ENCODE measurements at places on chromosomes 4 and X.
A peak's percentile ranks its signal among the peaks of the same experiment; 100 is the strongest.

GRCh38 chrX:70324326-70324725 is 34.4 kb downstream of the KIF4A start:
- no peak for DNase-seq

GRCh38 chr4:6367371-6367851 is 97.8 kb downstream of the WFS1 start:
- no peak for DNase-seq

- DNase-seq: no peak
These were observed 244.5 kb upstream of the SPANXN1 start for GRCh38 chrX:145002771-145003170.

- DNase-seq: peak; percentile 25
These were observed 472.7 kb upstream of the DIAPH2 start for GRCh38 chrX:96211953-96212352.

DNA sequence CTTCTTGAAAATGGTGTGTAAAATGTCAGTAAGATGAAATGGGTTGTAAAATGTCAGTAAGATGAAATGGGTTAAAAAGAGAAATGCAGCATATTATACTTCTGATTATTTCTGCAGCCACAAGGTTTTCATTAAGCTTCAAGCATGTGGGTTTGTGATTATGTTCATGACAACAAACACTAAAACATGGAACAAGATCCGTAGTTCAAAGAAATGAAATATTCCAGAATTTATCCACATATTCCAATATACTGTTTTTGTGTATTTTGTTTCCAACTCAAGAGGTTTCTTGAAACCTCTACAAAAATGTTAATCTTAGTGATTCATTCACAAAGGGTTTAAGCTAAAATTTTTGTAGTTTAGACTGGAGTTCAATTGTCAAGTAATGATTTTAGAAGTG is 84.0 kb downstream of the ADAMTS3 start:
- DNase-seq: no peak

DNA sequence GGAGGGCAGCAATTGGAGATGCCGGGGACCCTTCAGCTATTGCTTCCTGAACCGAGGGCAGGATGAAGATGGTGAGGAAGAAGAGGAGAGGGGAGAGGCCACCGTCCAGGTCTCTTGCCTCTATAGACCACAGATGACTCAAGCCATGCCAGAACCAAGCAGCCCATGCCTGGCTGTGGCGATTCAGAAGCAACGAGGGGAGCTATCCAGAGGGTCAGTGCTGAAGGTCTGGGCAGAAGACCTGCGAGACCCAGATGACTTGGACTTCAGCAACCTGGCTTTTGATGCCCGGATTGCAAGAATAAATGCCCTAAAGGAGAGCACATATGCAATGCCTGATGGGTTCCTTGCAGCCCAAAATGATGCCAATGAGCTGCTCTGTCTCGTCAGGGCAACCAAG is 70.2 kb upstream of the PRPS2 start:
- DNase-seq: peak; percentile 19

GRCh38 chrX:10660171-10660570 is 39.8 kb upstream of the MID1 start:
- no peak for DNase-seq

GRCh38 chr4:10706236-10706635 is 21.7 kb upstream of the CLNK start:
- peak; percentile 32 for DNase-seq

- peak; percentile 63 for DNase-seq
These were observed 793 bp downstream of the ARSJ start for GRCh38 chr4:113978561-113979147.

GRCh38 chrX:111483881-111484280 is 27.6 kb upstream of the SERTM2 start:
- no peak for DNase-seq
